NCI-H187 (cell line): ENCODE measurements at places on chromosomes 7 and 10.

DNA sequence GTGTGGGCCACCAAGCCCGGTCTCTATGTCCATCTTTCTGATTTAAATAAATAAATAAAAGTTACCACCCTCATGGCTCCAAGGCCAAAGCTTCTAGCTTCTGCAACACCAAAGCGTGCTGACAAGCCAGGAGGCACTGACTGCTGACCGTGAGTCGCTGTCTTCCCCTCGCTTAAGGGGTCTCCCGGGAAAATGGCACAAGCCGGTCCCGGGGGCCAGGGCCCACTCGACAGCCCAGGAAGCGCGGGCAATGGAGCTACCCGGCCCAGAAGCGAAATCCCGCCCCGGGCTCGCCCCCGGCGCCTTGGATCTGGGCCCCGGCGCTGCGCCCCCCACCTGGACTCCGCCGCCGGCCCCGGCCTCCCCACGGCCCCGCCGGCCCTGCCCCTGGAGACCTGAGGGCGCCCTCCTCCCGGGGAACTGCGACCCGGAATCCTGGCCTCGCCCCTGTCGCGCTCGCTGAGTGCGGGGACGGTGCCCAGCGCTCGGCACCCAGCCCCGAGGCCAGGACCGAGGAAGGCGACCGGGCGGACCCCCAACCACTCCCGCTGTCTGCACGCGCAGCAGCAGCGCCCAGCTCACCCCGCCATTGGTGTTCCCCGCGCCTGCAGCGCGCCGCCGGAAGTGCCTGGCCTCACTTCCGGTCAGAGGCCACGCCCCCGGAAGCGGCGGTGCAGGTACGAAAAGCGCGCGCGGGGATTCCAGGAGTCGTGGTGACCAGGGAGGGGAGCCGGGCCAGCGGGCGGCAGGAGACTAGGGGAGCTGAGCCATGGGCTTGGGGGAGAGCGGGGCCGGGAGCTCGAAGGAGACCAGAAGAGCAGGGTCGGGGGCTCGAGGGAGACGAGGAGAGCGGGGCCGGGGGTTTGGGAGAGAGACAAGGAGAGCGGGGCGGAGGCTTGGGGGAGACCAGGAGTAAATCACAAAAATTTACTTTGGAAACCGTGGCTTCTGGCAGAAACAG is at the start of the genes MRM2 and NUDT1:
Gene MRM2, minus strand, starts transcription at position 626 of the 961 bp plus-strand sequence. Its CDS starts 36 bp downstream, at position 590.
Gene NUDT1, plus strand, starts transcription at position 647 of the 961 bp plus-strand sequence. CDS start 2,349 bp downstream, outside the sequence.
- DNase-seq: peak; percentile 76

DNA sequence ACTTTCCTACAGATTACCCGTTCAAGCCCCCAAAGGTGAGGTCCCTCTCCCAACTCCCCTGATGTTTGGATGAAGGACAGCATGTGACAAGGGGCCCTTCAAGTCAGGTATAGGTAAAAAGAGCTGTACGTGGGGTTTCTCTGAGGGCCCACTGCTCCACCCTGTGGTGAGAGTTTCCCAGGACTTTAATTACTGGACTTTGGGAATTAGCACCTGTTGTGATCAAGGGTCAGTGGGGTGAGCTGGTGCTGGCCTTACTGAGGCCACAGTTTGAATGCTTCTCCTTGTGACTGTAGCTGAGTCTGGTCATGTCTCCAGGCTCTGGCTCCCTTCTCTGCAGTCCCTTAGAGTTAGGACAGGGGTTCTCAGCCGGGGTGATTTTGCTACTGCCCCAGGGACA is 16.8 kb downstream of the UBE2D4 start:
- no peak for DNase-seq

GRCh38 chr10:62980687-62981086 is 152.4 kb upstream of the NRBF2 start:
- no peak for DNase-seq

- DNase-seq: no peak
Observed at GRCh38 chr7:131298608-131298992, 29.1 kb upstream of the MKLN1 start.

DNA sequence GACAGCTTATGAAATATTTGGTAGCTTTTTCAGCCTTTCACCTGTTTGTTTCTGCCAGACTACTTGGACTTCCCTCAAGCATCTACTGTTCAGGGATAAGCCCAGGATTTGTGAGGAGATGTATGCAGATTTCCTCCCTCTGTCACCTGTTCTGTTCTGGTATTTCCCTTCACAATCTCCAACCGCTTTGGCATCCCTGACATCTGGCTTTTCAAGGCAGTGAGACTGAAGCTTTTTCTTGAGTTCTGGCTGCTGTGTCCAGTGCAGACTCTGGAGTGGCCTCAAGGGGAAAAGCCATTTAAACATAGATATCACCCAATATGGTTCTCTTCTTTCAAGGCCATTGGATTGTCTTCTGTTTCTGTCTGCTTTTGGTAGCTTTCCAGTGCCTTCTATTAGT is 369.7 kb downstream of the LRMDA start:
- no peak for DNase-seq

- no peak for DNase-seq
Observed at GRCh38 chr7:55534262-55534915, 37.9 kb downstream of the VOPP1 start.

DNA sequence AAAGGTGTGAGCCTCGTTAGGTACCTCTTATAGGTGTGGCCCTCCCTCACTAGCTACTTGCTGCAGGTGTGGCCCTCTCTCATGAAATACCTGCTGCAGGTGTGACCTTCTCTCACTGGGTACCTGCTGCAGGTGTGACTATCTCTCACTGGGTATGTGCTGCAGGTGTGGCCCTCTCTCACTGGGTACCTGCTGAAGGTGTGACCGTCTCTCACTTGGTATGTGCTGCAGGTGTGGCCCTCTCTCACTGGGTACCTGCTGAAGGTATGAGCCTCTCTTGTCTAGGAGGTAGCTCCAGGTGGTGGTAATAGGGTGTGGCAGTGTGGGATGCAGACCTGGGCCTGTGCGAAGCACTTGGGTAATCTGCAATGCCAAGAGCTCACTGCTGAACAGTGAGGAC is 170.7 kb upstream of the PLPP4 start:
- no peak for DNase-seq
